Activated T-helper 9 cell treated with anti-CD3 and anti-CD28 coated beads, Interleukin-2, amount 50 U/mL, for 16 hours (primary cell): ENCODE measurements at places on chromosomes 6 and 20.

DNA sequence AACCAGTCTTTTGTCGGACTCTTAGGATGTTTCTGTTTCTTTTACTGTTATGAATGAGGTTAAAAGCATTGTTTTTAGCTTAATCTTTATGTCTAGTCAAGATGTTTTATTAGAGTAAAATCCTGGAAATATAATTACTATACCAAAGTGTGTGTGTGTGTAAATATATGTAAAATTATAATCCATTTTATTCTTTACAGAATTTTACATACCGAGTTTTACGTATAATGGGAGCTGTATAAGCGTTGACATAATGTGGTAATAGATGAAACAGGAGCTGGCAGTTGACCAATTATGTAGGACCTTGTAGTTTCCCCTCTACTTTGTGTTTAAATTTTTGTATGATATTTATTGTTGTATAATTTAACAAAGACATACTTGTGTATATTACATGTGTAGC lies 16.7 kb downstream of the MAP3K4 start:
- DNase-seq: no peak

DNA sequence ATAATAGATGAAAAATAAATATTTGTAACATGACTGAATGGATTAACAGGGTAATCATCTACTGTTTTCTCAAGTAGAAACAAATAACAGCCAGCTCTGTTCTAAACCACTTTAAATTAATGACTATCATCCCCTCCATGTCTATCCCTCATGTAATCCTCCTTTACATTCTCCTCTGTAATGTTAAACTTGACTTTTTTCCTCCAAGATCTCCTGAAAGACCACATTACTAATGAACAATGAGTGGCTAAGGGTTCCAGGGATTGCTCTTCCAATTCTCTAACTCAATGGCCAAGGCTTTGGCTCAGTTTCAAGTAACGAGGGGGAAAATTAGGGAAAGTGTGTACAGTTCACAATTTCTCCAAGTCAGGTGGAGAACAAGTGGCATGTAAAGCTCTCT lies 37.6 kb upstream of the FBXL4 start:
- no peak for DNase-seq

DNA sequence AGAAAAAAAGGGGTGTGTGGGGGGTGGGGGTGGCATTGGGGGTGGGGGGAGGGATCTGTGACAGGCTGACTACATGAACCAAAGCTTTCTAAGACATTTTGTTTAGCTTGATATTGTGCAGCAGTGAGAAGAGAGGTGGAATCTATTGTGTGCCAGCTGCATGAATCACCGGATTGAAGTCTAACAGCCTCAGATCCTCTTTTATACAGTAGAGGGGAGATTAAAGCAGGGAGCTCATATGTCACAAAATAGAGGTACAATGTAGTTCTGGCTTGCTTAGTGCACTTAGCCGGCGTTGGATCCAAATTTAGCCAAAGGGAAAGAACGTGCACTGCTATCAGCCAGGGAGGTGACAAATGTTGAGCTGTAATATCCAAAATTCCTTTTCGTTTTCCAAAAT lies 404.2 kb upstream of the CITED2 start:
- DNase-seq: no peak

DNA sequence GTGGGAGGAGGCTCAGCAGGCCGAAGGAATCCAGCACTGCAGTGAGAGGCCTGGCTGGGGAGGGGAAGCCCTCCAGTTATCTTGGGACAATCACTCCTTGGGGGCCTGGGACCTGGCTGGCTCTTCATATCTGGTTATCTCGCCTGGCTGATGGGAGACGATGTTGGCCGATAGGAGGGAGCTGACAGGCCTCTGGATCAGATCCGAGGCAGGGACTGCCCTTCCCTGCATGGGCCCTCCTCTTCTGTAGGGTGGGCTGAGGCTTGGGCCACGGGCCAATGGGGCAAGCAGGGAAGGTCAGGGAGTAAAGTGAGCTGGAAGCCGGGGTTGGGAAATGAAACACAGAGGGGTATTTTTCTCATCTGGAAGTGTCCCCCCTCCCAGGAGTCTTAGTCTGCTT lies 25.2 kb downstream of the MANBAL start:
- no peak for DNase-seq

- DNase-seq: no peak
Measured at GRCh38 chr6:133591275-133591674, 297.6 kb upstream of the TCF21 start.

- no peak for DNase-seq
Measured at GRCh38 chr6:71349395-71349794, 60.8 kb downstream of the OGFRL1 start.

GRCh38 chr6:35500782-35501181 lies 3.9 kb upstream of the TEAD3 start:
- no peak for DNase-seq

- no peak for DNase-seq
Measured at GRCh38 chr6:108797951-108798669, 50.1 kb upstream of the ARMC2 start.

GRCh38 chr20:50471231-50471630 lies 39.0 kb upstream of the PTPN1 start:
- DNase-seq: no peak

GRCh38 chr20:51447097-51447764 lies 95.3 kb downstream of the NFATC2 start:
- no peak for DNase-seq

- DNase-seq: no peak
Measured at GRCh38 chr6:169213814-169214520, 39.7 kb downstream of the THBS2 start.

DNA sequence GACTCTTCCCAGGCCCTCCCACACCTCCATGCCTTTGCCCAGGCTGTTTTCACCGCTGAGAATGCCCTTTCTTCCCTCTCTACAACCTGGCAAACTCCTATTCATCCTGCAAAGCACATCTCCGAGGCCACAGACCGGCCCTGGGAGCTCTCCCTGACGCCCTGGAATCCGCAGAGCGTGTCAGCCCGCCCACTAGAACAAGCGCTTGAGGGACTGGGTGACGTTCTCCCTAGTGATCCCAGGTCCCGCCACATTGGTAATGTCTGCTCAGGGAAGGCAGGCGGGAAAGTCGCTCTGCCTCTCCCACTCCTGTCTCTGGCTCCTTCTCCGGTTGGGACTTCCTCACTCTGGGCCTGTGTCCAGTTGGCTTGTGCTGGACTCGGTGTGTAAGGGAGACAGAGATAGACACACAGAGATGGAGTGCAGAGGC lies 61.6 kb downstream of the SRC start:
- DNase-seq: no peak

GRCh38 chr6:161319231-161319630 lies 45.4 kb upstream of the AGPAT4 start:
- DNase-seq: no peak

DNA sequence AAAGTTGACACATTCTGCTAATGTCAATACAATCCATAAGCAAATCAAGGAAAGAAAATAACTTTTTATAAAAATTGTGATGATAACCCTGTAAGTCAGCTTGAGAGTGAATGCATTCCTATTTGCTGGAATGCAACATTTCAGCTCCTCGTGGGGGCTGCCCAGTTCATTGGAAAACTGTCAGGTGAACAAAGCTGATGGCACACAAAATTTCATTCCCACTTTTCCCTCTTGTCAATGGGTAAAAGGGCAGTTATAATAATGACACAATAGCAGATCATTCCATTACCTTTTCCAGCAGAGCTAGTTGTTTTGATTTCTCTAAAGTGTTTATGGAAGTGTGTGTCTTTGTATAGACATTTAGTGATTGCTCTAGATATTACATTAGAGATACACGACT lies 1124.6 kb upstream of the MAP3K7 start:
- no peak for DNase-seq

DNA sequence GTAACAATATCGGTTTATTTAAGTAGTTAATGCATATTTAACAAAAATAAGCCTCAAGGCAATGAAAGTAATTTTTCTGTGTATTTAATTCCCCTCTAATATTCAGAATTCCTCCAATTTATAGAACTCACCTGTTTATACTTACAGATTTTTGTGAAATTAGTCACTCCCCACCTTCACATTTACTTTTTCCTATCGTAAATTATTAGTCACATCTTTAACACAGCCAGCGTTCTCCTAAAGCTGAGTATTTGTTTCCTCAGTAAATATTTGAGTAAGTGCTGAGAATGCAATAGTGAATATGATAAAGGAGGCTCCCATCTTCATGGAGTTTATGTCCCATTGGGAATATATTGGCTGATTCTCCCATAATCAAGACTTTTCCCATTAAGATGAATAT lies 88.0 kb downstream of the SYCP2 start:
- no peak for DNase-seq

DNA sequence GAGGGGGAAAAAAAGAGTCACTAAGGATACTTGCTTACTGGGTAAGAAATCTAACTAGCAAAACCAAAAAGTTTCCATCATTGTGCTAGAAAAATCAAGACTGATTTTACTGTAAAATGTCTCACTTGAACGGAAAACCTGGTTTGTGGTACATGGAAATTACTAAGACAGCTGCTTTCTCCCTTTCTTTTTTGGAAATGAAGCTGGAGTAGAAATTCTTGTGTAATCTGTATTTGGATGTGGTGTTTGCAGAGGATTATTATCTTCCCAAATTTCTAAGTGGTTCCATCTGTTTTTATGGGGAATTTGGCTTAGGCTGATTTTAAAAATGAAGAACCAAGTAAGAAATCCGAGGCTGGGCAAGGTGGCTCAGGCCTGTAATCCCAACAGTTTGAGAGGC lies 20.4 kb downstream of the EPB41L2 start:
- DNase-seq: no peak

- no peak for DNase-seq
Measured at GRCh38 chr6:45474376-45474775, 96.6 kb upstream of the SUPT3H start.

GRCh38 chr20:31418307-31418706 lies 12.3 kb upstream of the DEFB121 start:
- DNase-seq: no peak

DNA sequence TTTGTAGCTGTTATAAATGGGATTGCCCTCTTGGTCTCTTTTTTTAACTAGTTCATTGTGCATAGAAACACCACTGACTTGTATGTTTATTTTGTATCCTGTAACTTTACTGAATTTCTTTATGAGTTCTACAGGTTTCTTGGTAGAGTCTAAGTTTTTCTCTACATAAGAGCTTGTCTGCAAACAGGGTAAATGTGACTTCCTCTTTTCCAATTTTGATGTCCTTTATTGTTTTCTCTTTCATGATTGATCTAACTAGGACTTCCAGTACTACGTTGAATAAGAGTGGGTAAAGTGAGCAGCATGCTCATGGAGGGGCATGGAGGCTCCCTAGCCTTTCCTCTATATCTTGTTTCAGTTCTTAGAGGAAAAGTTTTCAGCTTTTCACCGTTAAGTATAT lies 3.0 kb upstream of the WFDC10A start:
- no peak for DNase-seq

DNA sequence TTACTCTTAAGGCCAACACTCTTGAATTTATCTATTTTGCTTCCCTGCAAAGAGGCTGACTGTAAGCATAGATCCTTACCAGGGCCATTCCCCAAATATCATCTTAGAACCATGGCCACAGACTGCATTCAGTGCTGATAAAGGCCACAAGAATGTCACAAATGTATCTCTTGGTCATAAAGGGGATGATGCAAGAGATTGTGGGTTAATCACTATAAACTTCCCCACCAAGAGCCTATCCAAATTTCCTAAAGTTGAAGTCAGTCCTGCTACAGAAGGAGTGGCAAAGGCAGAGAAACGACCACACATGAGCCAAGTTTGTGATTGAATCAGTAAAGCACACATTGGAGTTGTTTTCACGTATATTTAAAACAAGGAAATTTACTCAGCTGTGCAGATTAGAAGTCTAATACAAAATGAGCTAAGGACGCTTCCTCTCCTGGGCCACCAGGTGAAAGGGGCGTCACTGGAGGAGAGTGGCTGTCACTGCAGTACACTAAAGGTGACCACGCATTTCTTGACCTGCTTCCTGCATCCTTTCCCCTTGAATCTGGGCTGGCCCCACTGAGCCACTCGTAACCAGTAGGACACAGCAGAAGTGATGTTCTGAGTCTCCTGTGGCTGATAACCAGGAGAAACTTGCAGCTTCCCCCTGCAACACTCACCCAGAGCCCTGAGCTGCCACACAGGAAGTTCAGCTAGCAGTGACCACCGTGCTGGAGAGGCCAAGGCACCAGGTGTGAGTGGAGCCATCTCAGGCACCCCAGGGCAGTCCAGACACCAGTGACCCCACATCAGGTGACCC lies 181.9 kb downstream of the SYNDIG1 start:
- no peak for DNase-seq
